Pancreas (tissue), 10 donors: ENCODE measurements at places on chromosomes 16 and 17. TPM values are rescaled to one million over a fixed set of nuclear protein-coding genes. Genes with fewer than 3 reads are reported as not detected.

GRCh38 chr16:81997738-81998137 lies 13.5 kb downstream of the SDR42E1 start:
- H3K36me3 ChIP-seq: peaks cover 6% of the 10 kb centered on the region
- no peaks in the 10 kb centered on the region for H3K27me3 ChIP-seq
- no peak for DNase-seq
- H3K4me1 ChIP-seq: no peaks in the 10 kb centered on the region

CTRB2 gene
- 57,899 TPM for total RNA-seq

CACNB1 gene
- 2.1 TPM for total RNA-seq

GRCh38 chr16:87712184-87712762 lies 53.5 kb downstream of the KLHDC4 start:
- no peaks in the 10 kb centered on the region for H3K4me1 ChIP-seq
- no peaks in the 10 kb centered on the region for H3K27me3 ChIP-seq
- no peak overlapping the region for H3K4me3 ChIP-seq
- DNase-seq: no peak
- no peaks in the 10 kb centered on the region for H3K36me3 ChIP-seq
- no peak overlapping the region for H3K27ac ChIP-seq

DNA sequence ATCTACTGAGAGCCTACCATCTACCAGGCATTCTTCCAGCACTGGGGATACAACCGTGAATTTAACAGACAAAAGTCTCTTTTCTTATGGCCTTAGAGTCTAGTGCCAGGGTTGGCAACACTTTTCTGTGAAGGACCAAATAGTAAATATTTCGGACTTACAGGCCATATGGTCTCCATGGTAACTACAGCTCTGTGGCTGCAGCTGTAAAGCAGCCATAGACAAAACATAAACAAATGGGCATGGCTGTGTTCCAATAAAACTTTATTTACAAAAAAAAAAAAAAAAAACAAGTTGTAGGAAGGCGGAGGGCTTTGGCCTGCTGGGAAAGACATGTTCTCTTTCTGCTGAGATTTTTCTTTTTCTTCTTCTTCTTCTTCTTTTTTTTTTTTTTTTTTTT lies 98.7 kb downstream of the ABCC12 start:
- no peak overlapping the region for H3K4me3 ChIP-seq
- no peaks in the 10 kb centered on the region for H3K4me1 ChIP-seq
- DNase-seq: no peak
- H3K27me3 ChIP-seq: no peaks in the 10 kb centered on the region

IKZF3 gene
- 1.2 TPM for total RNA-seq

ACSF2 gene
- 8.5 TPM for total RNA-seq

- DNase-seq: no peak
- no peaks in the 10 kb centered on the region for H3K27me3 ChIP-seq
- H3K4me3 ChIP-seq: no peak overlapping the region
- H3K27ac ChIP-seq: no peak overlapping the region
- H3K4me1 ChIP-seq: peaks cover 5% of the 10 kb centered on the region
These were observed 9.9 kb upstream of the SOX9 start for GRCh38 chr17:72110942-72111318.

DNA sequence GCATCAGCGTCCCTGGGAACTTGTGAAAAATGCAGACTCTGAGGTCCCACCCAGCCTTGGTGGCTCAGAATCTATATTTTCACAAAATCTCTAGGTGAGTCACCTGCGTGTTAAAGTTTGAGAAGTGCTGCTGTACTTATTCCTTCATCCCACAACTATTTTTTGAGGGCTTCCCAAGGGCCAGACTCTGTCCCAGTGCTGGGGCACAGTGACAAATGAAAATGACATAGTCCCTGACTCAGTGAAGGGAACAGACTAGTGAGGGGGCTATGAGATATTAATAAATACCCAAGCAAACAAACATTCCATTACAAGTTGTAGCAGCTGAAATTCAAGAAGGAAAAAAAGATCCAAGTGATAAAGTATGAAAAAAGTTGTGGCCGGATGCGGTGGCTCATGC lies 9.9 kb upstream of the EMP2 start:
- no peak overlapping the region for H3K27ac ChIP-seq
- H3K27me3 ChIP-seq: no peaks in the 10 kb centered on the region
- no peak for DNase-seq
- no peaks in the 10 kb centered on the region for H3K4me1 ChIP-seq

- no peaks in the 10 kb centered on the region for H3K27me3 ChIP-seq
- peaks cover 5% of the 10 kb centered on the region for H3K4me1 ChIP-seq
- peak; percentile 45 for DNase-seq
- H3K4me3 ChIP-seq: no peak overlapping the region
These were observed 338.8 kb downstream of the SEC14L1 start for GRCh38 chr17:77479372-77480198.

DNA sequence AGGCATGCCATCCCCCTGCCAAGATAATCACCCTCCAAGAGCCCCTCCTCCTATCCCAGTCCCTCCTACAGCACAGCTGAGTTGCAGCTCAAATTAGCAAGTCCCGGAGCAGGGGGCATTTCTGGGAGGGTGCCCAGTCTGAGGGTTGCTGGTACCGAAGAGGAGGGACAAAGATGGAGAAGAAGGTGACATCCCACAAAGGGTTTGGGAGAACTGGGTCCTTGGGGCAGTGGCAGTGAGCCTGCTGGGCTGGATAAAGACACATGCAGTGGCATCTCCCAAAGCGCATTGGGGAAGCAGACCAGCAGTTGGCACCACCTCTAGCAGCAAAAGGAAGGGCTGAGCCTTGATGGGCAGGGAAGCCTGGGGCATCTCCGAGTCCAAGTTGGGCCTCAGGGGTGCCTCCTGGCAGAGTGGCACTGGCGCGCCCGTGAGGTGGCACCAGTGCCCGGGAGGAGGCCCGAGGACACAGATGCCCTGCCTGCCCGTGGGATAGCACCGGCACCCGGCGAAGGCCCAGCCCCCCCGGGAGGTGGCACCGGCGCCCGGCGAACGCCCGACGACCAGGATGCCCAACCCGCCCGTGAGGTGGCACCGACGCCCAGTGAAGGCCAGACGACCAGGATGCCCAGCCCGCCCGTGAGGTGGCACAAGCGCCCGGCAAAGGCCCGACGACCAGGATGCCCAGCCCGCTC lies 622 bp downstream of the TOM1L2 start:
- H3K27me3 ChIP-seq: no peaks in the 10 kb centered on the region
- H3K4me1 ChIP-seq: peaks cover 14% of the 10 kb centered on the region
- H3K36me3 ChIP-seq: no peaks in the 10 kb centered on the region
- peak overlapping the region; percentile 93 for H3K4me3 ChIP-seq
- H3K27ac ChIP-seq: peak overlapping the region; percentile 97

CLEC18B gene
- total RNA-seq: 0.21 TPM

AIPL1 gene
- not detected for total RNA-seq

ST6GALNAC1 gene
- total RNA-seq: 1.9 TPM

DNA sequence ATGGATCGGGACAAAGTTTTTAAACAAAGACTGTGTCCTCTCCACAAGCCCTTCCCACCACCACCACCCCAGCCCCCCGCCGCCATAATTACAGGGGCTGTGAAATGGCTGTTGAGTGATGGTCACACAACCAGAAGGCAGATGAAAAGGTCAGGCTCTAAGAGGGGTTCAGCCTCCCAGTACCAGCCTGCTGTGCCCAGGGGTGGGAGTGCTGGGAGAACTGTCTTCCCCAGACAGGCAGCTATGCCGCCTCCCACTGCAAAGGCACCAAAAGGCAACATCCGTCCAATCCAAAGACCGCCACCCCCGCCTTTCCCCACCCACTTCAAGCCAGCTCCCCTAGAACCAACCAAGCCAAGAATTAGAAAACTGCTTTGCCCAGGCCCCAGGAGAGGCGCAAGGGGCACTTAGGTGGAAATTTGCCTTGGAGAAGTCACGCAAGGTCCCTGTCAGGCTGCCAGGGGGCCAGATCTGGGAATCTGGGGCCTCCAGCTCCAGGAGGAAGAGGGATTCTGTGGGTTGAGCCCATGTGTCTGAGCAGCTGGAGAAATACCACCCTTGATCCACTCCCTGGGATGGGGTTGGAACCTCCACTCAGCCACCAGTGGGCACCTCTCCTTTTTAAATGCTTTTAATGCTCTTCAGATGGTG lies 14.4 kb downstream of the CARHSP1 start:
- no peak overlapping the region for H3K27ac ChIP-seq
- no peaks in the 10 kb centered on the region for H3K4me1 ChIP-seq
- DNase-seq: no peak
- H3K36me3 ChIP-seq: no peaks in the 10 kb centered on the region

DNA sequence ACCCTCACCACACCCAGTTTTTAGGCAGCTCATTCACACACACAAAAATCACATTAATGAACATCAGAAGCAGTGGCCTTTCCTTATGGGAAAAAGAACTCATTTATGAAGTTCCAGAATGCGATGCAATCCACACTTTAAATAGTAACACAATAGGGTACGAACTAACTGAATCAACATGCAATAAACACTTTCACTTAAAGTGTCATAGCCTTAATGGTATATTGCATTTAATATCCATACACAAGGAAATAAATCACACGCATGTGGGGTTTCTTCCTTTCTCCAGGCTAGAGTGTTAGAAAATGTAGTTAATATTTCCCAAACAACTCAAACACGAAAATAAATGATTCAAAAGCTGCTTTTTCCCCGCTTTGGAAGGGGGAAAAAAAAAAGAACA lies 19.7 kb downstream of the ADCY9 start:
- no peaks in the 10 kb centered on the region for H3K36me3 ChIP-seq
- no peak overlapping the region for H3K4me3 ChIP-seq
- H3K27me3 ChIP-seq: no peaks in the 10 kb centered on the region

- H3K4me1 ChIP-seq: no peaks in the 10 kb centered on the region
- no peaks in the 10 kb centered on the region for H3K36me3 ChIP-seq
- no peak overlapping the region for H3K27ac ChIP-seq
- no peak for DNase-seq
These were observed 99.4 kb upstream of the MYOCD start for GRCh38 chr17:12566291-12566690.

TNFRSF12A gene
- total RNA-seq: 26.8 TPM

DNA sequence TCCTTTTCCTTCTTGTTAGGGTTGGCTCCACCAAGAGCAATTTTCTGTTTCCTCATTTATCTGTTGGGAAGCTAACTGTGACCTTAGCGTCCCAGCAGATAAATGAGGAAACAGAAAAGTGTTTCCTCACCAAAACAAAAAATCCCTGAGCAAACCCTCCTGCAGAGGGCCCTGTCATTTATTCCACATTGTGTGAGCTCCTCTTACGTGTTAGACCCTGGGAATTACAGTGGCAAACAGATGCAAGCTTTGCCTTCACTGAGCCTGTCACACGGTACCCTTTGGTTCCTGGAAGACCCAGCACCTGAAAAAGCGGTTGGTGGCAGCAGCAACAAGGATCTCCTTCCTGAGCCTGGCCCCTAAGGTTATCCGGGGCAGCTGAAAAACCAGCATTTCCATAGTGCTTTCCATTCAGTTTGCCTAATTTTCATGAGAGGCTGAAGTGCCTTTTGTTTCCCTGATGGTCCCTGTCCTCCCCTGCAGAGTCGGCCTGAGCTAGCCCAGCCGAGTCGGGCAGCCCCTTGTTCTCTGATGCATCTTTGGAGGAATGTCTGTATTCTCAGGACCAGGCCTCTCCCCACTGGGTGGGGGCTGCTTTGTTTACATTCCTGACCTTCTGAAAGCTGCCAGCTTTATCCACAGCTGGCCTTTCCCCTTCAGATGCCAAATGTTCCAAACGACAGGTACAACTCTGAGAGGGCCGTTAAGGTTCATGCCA lies 34.7 kb downstream of the YPEL2 start:
- no peaks in the 10 kb centered on the region for H3K27me3 ChIP-seq
- no peaks in the 10 kb centered on the region for H3K36me3 ChIP-seq
- H3K4me1 ChIP-seq: peaks cover 72% of the 10 kb centered on the region

MAP3K3 gene
- total RNA-seq: 10.2 TPM

- no peak overlapping the region for H3K4me3 ChIP-seq
- H3K27ac ChIP-seq: no peak overlapping the region
- H3K4me1 ChIP-seq: peaks cover 4% of the 10 kb centered on the region
- no peak for DNase-seq
- H3K36me3 ChIP-seq: no peaks in the 10 kb centered on the region
These were observed 20.6 kb downstream of the HIC1 start for GRCh38 chr17:2075336-2076086.
